ENCODE measurements at places on chromosomes 1 and 21. TPM values are rescaled to one million over a fixed set of nuclear protein-coding genes. Genes with fewer than 3 reads are reported as not detected.

- DNase-seq = no peak
Observed at GRCh38 chr1:211652371-211652770, 23.1 kb downstream of the NEK2 start.

DNA sequence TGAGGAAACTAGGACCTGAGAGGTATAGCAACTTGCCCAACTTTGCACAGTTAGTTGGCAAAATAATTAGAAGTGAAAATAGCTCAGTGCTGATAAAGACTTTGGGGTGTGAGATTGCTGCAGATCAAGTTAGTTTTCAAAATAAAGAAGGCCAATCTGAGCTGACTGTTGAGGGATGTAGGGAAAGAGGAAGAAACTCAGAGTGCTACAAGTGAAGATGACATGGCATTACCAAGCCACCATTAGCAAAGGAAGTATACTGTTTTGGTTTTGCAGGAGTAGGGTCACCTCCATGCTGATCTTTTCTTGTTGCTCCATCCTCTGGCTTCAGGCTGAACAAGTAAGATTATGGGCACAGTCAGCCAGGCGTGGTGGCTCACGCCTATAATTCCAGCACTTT is 78.7 kb upstream of the ADAM30 start:
- DNase-seq = no peak

DNA sequence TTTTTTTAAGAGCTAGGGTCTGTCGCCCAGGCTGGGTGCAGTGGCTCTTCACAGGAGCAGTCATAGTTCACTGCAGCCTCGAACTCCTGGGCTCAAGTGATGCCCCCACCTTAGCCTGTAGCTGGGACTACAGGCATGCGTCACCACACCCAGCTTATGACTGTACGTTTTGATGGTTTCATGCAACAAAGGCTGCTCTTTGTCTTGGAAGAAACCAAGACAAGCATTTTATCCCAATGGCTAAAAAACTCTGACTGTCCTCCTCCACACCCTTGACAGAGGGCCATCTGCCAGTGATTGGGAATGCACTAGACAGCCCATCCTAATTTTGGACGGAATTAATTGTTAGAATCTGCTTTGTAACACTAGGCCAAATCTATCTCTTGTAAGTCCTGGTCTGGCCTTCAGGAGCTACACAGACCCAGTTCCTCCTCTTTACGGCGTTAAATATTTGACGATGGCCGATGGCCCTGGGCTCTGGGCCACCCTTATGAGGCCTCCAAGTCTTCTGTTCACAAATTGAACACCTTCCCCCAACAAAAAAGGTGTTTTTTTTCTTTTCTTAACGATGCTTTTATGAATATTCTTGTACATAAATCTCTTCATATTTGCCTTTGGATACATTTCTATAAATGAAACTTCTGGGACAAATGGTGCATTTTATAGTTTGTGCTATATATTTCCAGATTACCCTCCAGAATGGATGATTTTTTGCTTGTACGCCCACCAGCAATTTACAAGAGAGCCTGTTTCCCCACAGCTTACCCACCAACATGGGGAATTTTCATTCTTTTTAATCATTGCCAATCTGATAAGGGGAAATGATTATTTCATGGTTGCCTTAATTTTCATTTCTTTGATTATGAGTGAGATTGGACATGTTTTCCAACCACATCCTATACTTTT is 104.8 kb upstream of the SLC25A33 start:
- no peak for DNase-seq

DNA sequence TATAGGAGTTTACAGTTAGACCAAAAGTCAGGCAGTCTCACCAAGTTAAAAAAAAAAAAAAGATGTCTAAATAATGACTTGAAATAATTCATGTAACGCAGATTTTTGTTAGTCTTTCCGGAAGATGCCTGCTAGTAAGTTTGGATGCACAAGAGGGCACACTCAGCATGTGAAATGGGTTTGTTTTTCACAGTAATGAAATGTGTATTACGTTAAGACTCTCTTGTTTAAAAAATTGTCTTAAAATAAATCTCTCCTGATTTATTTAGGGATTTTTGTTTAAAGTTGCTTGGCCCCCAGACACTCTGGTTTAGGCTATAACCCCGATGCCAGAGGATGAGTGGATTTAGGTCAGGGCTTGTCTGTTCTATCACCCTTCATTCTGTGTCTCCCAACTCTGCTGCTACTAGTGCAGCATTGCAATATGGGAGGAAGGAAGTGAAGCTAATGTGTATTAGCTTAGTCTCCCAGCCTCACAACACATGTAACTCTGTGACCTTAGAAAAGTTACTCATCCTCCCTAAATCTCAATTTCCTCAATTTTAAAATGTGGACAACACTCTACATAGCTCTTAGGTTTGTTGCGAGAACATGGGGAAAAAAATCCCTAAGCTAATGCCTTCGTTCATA is 25.7 kb downstream of the CTH start:
- DNase-seq = peak; percentile 7

GRCh38 chr1:99557546-99558202 is 88.2 kb upstream of the PALMD start:
- no peak for DNase-seq

DNA sequence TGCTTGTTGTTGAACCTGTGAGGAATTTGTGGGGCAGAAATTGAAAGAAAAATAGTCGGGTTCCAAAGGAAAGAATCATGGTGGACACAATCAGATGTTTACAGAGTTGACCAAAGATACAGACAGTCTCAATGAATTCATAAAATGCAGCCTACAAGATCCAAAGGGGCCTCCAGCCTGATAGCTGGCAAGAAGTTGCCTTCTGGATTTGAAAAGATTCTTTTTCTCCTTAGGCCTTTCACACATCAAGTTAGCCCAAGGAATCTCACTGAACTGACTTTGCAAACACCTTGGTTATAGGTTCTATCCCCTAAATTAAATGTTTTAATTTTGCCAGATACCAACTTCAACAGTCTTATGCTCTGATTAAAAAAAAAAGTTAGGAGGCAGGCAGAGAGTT is 21.5 kb downstream of the SLAMF1 start:
- DNase-seq = no peak

DNA sequence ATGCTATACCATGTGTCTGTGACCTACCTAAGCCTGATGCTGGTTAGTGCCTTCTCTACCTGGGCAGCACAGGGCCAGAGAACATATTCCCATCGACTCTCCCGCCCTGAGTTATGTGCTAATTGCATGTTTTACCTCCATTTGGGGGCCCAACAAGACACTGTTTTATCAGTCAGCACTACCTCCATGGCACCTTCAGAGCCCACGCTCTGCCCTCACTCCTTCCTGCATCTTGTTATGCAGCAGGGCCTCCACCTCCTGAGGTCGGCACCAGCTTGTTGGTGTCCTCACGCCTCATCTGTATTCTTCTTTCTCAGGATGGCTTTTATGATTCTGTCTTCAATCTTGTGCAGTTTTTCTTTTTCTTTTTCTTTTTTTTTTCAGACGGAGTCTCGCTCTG is 11.9 kb downstream of the WNT9A start:
- no peak for DNase-seq

F13B gene
- total RNA-seq = not detected

MAD2L2 gene
- 21.2 TPM for total RNA-seq

ZNF436 gene
- 11.4 TPM for total RNA-seq

KCNA10 gene
- total RNA-seq = not detected

CORT gene
- total RNA-seq = 0.43 TPM

HMCN1 gene
- 3.4 TPM for total RNA-seq

SEMA4A gene
- 2.1 TPM for total RNA-seq

ROR1 gene
- 19.8 TPM for total RNA-seq
